ENCODE measurements at places on chromosomes 5 and 9. TPM values are rescaled to one million over a fixed set of nuclear protein-coding genes. Genes with fewer than 3 reads are reported as not detected.
A peak's percentile ranks its signal among the peaks of the same experiment; 100 is the strongest.

The IFNE gene
- under 0.01 TPM for total RNA-seq

The PCSK5 gene
- total RNA-seq, result 1.0 TPM

The ITK gene
- total RNA-seq, result not detected

GRCh38 chr5:179268399-179268952 lies 76.8 kb downstream of the ADAMTS2 start:
- DNase-seq, result no peak

DNA sequence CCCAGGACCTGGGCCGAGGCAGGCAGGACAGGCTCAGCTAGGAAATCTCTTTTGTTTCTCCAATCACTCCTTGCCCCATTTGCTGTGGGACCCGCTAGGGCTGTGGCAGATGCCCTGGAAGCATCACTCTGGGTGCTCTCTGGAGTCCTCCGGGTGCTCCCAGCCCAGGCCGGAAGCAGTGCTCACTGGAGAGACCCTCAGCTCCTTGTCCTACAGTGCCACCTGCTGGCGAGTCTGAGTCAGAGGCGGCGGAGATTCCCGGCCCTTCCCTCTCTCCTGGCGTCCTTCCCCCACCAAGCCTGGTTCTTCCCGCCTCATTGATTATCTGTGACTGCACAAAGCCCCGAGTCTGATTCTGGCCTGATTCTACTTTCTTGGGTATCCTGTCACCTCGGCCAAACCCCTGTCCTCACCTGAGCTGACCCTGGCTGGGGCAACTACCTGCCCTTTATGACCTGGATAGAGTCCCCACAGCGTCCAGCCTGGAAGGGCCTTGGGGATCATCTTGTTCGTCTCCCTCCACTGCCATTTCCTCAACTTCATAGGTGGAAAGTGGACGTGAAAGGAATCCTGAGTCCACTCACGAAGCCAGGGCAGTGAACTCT lies 7.3 kb upstream of the BARHL1 start:
- peak; percentile 81 for DNase-seq
